ENCODE measurements at places on chromosomes 6 and 20.

GRCh38 chr6:13776602-13777001 is 37.8 kb downstream of the MCUR1 start:
- no peak for DNase-seq

DNA sequence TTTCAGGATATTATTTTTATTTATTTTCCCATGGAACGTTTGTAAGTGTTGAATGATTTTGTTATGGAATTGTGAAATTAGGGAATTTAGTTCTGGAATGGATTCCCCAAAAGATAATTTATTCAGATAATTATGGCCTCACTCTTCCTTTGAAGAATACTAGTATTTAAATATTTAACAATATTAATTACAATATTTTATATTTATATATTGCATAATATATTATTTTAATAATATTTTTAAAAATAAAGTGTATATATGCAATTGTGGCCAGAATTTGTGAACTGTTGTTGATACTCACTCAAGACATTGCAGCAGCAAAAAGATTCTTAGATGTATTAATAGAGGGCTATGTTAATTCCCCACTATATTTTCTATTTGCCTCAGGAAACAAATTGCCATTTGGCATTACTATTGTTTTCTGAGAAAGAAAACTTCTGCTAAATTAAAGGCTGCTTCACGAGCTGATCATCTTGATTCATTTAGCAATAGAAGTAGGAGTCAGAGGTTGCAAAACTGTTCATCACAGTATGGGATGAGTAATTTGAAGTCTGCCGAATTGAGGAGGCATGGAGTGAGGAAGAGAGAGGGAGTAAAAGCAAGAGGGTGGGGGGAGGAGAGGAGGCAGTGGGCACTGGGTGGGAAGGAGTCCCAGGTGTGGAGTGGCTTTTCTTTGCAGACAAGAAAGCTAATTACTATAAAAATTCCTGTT is 729.2 kb downstream of the DHX35 start:
- DNase-seq: no peak

DNA sequence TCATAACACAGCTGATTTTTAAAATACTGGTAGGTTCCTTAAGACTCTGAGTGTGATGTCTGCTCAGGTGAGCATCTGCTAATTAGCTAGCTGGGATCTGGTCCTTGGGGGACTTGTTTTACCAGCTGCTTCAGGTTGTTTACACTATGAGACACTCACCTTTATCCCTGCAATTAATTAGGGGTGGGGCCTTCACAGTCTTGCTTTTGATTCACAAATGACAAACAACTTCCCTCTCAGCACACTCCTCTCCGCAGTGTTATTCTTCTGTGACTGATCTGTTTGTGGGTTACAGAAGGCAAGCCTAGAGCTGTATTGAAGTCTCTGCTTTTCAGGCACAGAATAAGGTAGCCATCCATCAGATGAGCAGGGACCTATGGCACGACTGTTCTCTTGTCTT is 62.0 kb upstream of the CD83 start:
- DNase-seq: no peak

- DNase-seq: no peak
These were observed 1.0 kb upstream of the CDSN start for GRCh38 chr6:31121131-31121790.

- no peak for DNase-seq
These were observed 7.9 kb downstream of the RAB32 start for GRCh38 chr6:146551545-146551944.

DNA sequence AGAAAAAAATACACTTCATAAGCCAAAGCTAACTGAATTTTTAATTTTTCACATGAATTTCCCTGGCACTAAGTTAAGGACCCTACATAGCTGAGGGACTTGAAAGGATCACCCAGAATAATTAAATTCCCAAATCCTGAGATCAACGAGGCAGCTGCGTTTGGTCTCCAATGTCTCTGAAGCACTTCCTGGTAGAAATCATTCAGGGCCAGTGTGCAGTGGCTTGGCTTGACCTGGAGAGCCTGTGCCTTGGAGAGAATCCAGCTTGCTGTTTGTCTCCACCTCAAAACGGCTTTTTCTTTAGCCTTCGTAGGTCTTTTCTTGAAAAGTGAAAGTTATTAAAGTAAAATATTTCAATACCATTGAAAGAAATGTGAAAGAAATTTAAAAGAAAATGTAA is 92.4 kb downstream of the SMOC2 start:
- no peak for DNase-seq
